ENCODE measurements at places on chromosomes 4 and X.

DNA sequence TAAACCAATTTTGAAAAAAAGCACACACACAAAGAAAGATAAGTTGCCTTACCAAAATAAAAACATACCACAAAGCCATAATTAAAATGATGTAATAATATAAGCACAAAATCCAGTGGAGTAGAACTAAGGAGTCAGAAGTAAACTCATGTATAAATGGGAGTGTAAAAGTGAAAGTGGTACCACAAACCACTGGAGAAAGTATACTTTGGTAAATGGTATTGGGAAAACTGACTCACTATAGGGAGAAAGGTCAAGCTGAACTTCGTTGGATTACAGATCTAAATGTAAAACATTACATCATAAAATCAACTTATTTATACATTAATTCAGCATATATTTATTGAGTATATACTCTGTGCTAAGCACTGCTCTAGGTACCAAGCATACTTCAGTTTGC, 46.3 kb upstream of the HHIP start:
- DNase-seq = no peak

DNA sequence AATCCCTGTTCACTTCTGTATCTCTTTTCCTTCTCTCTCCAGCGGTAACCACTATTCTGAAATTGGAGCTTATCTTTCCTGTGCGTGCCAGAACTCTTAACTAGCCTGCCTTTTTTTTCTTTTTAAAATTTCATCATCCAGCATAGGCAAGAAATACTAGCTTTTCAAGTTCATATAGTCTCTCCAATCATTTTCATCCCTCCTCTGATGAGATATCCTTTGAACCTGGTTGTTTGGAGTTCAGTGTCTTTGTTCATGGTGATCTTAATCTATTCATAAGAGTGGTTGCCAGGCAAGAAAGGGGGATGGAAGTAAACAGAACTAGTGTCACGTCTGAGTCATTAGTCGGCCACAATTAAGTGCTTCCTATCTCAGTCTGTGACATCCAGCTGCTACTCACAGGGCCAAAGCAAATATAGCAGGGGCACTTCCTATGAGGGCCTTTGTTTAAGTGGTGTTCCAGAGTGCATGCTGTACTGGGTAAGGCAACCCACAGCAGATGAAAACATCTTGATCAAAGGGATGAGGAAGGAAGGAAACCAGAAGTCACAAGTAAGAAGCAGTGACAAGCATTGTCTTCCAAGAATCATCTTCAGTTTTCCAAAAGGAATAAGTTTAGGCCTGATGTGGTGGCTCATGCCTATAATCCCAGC, 56.4 kb upstream of the XIAP start:
- peak; percentile 50 for DNase-seq

GRCh38 chrX:79466636-79467035, 99.5 kb upstream of the ITM2A start:
- DNase-seq = no peak

- DNase-seq = no peak
Observed at GRCh38 chr4:38223306-38223705, 263.1 kb downstream of the PTTG2 start.

DNA sequence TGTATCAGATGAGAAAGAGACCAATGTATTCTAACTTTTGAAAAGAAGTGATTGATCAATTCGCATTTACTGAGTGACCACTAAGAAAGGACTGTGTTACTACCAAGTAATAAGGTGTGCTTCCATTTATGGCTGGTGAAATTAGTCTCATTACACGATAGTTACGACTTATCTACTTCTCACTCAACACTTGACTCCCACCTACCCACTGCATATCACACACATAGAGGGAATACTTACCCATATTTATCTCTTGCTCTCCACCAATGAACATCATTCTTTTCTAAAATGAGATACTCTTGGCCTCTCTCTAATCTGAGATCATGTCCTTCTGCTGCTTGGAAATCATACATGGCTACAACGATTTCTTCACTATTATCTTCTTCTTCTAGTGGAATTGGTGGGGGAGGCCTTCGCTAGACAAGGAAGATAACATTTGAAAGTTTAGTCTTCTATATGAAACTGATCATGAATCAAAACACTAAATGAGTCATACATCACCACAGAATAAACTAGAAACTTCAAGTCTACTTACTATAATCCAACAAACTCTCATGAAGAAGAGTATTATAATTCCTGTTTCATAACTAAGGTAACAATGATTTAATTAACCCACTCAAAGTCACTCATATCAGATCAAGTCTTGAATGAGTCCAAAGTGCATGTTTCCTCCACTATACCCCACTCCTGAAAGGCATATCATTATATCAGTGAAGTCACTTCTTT, 33.7 kb upstream of the TXK start:
- DNase-seq = no peak
